ENCODE measurements at places on chromosomes 5 and 9.

DNA sequence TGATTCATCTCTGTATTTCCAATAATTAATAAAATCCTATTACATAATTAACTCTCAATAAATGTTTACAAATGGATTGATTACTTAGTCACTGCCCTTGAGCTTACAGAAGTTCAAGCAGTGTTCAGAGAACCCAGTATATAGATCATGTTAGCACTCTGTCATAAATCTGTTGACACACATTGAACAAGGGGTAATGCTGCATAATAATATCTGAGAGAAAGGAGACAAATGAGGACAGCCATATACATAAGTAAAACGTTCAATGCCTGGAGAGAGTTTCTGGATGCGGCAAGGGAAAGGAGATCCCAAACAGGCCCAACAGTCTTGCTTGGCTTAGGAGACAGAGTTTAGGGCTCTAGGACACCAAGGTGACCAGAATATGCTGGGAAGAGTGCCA, 270.2 kb downstream of the FBXL17 start:
- DNase-seq = no peak

GRCh38 chr9:101977614-101978210, 239.3 kb upstream of the GRIN3A start:
- no peak for DNase-seq

- no peak for DNase-seq
These were observed 47.4 kb downstream of the PRKACG start for GRCh38 chr9:68966496-68966944.

DNA sequence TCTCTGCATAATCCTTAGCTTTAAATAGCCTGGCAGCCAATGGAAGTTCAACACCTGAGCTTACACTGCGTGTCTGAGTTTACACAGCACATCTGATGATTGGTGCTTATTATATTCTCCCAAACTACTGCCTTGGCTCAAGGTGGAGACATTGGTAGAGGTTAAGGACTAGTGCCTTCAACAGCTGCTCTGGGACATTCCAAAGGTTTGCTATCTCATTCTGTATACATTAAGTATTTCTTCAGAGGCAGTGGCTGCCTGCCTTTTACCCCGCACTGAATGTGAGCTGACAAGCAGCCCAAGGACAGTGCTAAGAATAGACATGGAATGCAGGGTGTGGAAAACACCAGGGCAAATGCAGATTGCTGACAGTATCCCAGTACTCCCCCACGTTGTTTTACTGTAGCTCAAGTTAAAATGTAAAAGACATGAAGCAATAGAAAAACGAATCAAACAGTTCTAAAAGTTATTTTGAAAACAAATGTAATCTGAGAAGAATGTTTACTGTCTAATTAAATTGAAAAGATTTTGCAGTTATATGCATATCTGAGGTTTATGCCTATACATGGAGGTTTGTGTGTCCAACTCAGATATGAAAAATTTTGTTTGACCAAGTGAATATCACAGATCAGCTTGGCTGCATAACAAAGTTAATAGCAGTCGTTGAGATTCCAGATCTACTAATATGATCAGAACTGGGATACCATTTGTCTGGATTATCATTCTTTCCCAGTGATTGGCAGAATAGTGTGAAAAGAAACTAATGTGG, 1.8 kb downstream of the HSPB3 start:
- DNase-seq = no peak

DNA sequence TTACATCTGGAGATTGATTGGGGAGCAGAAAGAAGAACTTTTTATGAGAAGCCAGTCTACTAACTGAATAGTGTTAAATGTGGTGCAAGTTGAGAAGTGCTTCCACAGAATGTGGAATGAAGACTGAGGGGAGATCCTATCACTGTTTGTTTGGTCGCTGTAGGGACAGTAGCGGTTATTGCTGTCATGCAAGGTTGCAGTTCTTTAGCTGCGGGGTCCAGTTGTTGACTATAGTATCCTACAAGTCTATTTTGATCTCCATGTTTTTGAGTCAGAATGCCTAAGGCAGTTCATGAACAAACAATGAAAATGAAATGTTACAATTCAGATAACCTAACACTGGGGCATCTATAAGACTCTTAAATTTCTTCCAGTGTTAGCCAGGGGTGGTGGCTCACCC, 45.3 kb upstream of the PDZD2 start:
- no peak for DNase-seq

DNA sequence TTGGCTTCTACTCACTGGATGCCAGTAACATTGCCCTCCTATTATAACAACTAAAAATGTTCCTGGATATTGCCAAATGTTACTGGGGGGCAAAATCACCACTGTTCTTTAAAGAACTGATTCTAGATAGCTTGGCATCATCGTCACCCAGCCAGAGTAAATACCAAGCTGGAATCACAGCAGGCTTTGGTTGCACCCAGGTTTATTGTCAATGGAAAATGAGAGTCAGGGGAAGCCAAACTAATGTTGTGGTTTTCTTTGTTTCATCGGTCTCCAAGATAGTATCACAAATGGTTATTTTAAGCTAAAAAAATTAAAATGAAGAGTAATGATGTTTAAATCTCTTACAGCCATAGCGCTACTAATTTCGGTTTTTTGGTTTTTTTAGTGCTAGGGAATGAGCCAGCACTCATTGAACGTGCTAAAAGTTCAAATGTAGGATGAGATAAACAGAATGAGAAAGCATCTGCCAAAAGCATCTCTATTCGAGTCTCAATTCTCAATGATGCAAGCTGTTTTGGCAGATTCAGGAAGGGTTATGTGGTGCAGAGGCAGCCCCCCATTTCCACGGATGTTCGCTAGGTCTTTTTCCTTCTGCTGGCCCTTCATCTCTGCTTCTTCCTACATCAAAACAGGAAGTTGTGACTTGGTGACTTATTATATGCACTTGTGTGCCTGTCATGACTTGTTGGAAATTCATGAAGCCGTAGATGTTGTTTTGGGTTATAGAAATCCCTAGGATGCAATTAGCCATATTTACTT, 558.0 kb downstream of the EBF1 start:
- DNase-seq = no peak

DNA sequence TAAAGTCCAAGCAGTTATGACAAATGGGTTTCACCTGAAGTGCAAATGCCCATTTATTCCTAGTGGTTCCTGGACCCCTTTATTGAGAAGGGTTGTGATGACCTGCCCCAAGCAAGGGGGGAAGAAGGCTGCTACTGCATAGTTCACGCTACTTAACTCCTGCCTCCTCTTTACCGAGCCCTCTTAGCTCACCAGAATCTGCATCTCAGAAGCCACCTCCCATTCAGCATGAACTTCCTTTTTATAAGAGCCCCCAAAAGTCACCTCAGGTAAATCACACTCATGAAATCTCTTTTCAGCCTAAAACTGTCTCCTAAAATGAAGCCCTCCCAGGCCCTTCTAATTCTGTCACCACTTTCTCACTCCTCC, 26.6 kb upstream of the C9orf72 start:
- DNase-seq = no peak

GRCh38 chr9:126454215-126454614, 127.6 kb downstream of the MVB12B start:
- DNase-seq = no peak

GRCh38 chr5:169413416-169413815, 112.5 kb upstream of the SLIT3 start:
- no peak for DNase-seq

- DNase-seq = no peak
These were observed 208.6 kb downstream of the GRIA1 start for GRCh38 chr5:153699035-153699434.

DNA sequence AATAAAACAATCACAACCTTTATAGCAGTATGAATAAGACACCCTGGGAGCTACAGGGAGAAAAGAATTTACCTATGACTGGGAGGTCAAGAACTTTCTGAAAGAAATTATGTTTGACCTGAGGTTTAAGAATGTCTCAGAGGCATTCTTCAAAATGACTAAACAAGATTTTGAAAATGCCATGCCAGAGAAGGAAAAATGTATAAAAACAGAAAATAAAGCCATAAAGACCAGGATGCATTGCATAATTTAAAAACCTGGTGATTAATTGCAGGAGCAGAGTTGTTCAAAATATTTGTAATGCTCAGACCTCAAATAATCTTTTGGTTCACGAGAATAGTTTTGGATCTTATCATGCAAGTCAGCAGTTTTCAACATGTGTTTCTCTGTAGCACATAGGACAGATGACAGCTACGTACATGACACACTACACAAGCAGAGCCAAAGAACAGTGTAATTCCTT, 954.7 kb upstream of the ARRDC3 start:
- no peak for DNase-seq

GRCh38 chr5:135012033-135012588, 21.9 kb downstream of the PITX1 start:
- DNase-seq = no peak

- no peak for DNase-seq
These were observed 3.4 kb downstream of the CDKN2B-AS1 start for GRCh38 chr9:21998026-21998425.

DNA sequence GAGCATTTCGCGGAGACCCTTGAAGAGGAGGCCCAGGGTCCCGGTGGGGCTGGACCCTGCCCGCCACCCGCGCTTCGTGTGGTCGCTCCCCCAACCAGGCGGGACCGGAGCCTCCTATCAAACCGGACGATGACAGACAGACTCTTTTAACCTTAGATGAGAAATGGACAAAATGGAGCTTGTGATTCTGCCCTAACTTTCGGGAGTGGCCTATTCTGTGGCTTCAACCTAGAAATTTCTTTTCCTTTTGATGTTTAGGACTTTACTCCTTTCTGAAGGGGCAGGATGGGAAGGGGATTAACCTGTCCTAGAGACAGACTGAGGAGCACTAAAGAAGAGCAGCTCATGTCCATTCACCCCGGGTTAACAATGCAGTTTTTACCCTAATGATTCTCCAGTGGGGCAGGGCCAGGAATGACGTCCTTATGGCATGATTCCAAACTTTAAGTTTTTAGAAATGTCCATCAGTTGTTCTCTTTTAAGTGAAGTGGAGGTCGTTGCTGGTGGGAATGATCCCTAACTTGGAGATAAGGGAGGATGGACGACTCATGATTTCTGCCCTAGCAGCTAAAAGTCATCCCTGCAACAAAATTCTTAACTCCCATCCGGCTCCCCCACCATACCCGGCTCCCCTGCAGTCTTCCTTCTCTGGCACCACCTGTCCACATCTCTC, 1.0 kb downstream of the NIPSNAP3A start:
- no peak for DNase-seq

GRCh38 chr9:129637673-129638439, 4.1 kb downstream of the ASB6 start:
- no peak for DNase-seq

- no peak for DNase-seq
These were observed 379.9 kb upstream of the ACTBL2 start for GRCh38 chr5:57862471-57862911.

DNA sequence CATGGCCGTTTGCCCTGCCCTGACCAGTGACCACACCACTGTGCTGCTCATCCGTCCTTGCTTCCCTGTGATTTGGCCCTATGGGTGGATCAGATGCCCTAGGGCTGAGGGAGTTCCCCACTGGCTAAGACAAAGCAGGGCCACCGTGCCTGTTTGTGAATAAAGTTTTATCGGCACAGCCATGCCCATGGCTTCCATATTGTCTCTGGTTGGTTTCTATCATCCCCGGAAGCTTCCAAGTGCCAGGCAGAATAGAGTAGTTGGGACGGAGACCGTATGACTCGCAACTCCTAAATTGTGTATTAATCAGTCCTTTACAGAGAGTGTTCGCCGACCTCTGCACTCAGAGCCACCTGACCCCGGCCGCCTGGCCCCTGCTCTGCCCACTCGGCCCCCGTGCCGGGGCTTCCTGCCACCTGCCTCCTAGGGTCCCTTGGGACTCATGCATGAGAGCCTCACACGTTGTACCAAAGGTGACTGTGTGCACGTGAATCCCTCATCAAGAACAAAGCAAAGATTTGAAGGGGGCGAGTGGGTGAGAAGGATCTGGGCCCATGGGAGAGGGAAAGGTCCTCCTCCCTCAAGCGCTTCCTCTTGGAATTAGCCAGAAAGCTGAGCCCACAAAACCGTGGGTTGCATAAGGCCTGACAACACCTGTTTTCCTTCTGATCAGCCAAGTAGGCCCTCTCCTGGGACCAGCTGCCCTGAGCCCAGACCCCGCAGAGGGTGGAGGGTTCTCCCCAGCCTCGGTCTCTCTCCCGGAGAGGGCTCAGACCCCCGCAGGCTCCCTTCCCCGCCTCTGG, 11.7 kb upstream of the FCN2 start:
- DNase-seq = no peak

DNA sequence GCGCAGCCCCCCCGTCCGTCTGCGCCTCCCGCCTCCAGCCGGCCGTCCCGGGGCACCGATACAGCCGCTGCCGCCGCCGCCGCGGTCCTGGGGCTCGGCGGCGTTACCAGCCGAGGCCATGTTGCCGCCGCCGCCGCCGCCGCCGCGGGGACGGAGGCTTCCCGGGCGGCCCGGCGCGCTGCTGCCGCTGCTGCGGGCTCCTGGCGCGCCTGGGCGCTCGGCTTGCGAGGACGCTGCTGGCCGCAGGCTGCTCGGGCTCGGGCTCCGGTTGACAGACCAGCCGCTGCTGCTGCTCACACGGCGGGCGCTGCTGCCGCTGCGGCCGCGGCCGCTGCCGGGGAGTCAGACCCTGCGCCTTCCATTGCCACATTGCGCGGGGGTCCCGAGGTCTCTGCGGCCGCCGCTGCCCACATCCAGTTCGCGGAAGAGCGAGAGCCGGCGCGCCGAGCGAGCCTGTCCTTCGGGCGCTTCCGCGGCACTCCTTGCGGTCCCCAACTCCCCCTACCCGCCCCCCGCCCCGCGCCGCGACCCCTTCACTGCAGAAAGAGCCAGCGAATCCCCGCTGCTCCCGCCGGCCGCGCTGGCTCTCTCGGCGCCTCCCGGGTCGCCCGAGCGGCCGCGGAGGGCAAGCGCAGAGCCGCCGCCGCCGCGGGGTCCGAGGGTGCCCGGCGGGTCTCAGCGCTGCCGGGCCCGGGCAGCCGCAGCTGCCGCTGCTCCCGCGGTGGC, 8.4 kb downstream of the PTCH1 start:
- no peak for DNase-seq

DNA sequence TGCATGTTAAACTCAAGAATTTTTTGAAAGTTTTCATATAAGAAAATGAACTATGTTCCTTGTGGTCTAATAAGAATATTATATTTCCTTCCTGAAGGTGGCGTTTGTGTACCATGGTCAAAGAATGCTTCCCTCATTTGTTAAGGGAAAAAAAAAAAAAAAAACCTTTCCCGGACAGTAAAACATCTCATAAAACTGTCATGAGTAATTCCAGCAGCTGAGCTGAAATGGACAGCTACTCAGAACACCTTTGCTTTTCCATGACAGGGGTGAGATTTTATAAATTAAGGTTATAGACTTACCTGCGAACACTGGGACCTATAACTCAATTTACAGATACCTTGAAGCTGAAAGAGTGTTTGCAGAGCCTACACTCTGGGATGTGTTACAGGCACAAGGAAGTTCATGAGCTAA, 113.2 kb upstream of the RANBP3L start:
- no peak for DNase-seq

DNA sequence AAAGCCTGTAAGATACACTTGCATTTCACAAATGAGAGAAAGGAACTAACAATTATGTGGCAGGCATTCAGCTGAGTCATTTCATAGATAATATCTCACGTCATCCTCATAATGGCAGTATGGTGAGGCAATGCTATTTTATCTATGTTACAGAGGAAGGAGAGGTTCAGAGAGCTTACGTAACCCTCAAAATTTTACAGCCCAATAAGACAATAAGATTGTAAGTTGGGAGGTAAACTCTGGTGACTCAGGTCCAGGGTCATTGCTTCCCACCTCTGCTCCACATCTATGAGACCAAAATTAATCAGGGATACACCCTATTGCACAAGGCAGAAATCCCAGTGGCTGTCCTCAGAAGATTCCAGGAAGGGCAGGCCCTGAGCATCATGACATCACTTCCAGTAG, 309.7 kb downstream of the NSG2 start:
- DNase-seq = no peak

GRCh38 chr5:1494780-1495524, 28.8 kb downstream of the LPCAT1 start:
- no peak for DNase-seq

- no peak for DNase-seq
These were observed 109.1 kb upstream of the CTNND2 start for GRCh38 chr5:12013351-12013750.

Measured in stimulated activated CD8-positive, alpha-beta memory T cell treated with anti-CD3 and anti-CD28 coated beads, Interleukin-7, amount 100 ng/mL, for 1 hour (primary cell).